ENCODE measurements at places on chromosomes 16 and 17.
A peak's percentile ranks its signal among the peaks of the same experiment; 100 is the strongest.

- no peak for DNase-seq
These were observed 9.2 kb downstream of the AXIN2 start for GRCh38 chr17:65552214-65552613.

- DNase-seq = no peak
These were observed 12.9 kb downstream of the ESRP2 start for GRCh38 chr16:68223072-68223471.

- DNase-seq = no peak
These were observed 399.8 kb downstream of the SLC39A11 start for GRCh38 chr17:72692676-72693075.

DNA sequence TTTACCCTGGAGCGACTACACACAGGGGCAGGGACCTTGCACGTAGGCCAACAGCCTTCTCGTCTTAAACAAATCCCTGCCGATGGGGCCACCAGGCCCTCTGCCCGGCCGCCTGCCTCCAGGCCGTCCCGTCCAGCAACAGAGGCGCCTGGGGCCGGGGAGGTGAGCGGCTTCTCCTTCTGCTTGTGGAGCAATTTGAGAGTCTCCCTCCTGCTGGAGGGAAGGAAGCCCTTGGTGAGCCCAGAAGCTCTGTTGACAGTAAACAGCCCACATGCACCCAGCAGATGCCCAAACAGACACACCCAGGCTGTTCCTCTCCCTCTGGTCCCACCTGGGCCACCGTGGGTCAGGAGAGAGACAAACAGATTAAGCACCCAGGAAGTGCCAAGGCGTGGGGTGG is 8.1 kb downstream of the SLC43A2 start:
- DNase-seq = no peak

- DNase-seq = peak; percentile 40
These were observed 98.4 kb downstream of the XYLT1 start for GRCh38 chr16:17372386-17372785.

All from EH (cell line).